Choroid plexus epithelial cell (primary cell): ENCODE measurements at places on chromosomes 11 and 22.

GRCh38 chr11:119181677-119182412 is 3.4 kb upstream of the NHERF4 start:
- no peak for DNase-seq

- no peak for DNase-seq
Observed at GRCh38 chr11:124625504-124626168, 3.0 kb downstream of the TBRG1 start.

DNA sequence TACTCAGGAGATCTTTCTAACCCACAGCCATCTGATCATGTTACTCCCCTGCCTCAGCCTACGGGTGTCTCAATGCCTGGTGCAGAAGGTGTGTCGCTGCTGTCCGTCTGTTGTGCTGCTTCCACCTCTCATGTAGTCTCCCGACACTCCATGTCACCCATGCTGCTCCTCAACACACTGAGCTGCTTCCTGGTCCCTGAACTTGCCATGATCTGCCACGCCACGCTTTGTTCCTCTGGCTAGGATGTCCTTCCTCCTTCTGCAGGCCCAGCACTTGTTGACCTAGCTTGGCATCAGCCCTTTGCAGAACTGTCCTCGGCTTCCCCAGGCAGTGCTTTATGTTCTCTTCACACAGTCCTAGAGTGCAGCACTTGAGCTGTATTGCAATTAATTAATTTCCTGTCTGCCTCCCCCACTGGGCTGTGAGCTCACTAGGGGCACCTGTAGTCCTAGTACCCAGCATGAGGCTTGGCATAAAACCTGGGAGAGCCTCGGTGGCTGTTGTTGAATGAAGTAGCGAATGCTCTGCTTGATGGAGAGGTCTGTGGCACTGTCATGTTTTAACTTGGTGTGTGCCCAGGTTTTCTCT is 9.5 kb downstream of the GTPBP1 start:
- no peak for DNase-seq

- no peak for DNase-seq
Observed at GRCh38 chr11:115430345-115430744, 73.9 kb downstream of the CADM1 start.

DNA sequence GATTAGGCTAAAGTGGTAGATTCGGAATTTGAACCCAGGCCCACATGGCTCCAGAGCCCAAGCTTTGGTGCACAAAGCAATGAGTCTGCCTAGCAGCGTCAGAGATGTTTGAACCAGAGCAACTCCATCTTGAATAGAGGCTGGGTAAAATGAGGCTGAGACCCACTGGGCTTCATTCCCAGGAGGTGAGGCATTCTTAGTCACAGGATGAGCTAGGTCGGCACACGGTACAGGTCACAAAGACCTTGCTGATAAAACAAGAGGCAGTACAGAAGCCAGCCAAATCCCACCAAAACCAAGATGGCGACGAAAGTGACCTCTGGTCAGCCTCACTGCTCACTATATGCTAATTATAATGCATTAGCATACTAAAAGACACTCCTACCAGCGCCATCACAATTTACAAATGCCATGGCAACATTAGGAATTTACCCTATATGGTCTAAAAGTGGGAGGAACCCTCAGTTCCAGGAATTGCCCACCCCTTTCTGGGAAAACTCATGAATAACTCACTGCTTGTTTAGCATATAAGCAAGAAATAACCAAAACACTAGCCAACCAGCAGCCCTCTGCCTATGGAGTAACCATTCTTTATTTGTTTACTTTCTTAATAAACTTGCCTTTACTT is 40.3 kb upstream of the DAGLA start:
- peak; percentile 23 for DNase-seq

DNA sequence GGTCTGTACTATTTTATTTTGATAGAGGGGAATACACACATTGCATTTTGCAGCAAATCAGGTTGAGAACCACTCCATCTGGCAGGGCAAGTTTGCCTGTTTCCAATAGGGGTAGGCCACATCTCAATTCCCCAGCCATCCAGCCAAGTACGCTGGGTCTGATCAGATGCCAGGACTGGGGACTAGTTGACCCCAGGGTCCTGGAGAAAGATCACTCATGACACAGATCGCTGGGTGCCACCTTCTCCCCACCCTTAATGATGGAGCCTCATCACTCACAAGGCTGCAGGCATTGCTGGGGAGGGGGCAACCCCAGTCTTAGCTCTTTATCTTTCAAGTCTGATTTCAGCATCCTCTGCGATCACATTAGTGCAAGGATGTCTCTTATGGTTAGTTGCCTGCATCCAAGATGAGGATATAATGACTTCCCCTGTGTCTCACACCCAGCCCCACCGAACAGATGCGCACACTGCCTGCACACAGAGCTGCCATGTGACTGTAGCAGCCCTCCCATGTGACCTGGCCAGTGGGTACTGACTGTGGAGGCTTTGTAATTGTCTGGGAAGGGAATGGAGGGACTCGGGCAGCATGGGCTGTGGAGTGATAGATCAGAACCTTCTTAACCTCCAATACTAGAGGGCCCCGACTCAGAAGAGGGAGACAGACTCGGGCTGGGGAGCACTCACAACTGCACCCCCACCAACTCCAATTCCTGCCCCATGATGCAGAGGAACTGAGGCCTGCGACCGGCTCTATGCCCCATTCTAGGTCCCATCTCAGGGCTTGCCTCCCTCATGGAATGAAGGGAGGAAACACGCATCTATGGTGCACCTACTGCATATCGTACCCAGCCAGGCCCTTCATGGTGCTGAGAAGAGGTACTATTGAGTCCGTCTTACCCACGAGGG is 155.8 kb downstream of the DSCAML1 start:
- DNase-seq: no peak
